ENCODE measurements at places on chromosomes 2 and 18. TPM values are rescaled to one million over a fixed set of nuclear protein-coding genes. Genes with fewer than 3 reads are reported as not detected.
A peak's percentile ranks its signal among the peaks of the same experiment; 100 is the strongest.

- DNase-seq: no peak
Measured at GRCh38 chr2:226903179-226903578, 67.3 kb downstream of the RHBDD1 start.

GRCh38 chr2:240208631-240209211, 68.3 kb upstream of the OTOS start:
- DNase-seq: no peak

- no peak for DNase-seq
Measured at GRCh38 chr2:73031725-73032701, 39.5 kb downstream of the SFXN5 start.

- DNase-seq: no peak
Measured at GRCh38 chr2:147348931-147349555, 495.8 kb upstream of the ACVR2A start.

- DNase-seq: peak; percentile 23
Measured at GRCh38 chr2:1282552-1282951, 130.7 kb upstream of the TPO start.

Gene MROH2A
- not detected for total RNA-seq

Gene GAREM2
- total RNA-seq: 2.4 TPM

DNA sequence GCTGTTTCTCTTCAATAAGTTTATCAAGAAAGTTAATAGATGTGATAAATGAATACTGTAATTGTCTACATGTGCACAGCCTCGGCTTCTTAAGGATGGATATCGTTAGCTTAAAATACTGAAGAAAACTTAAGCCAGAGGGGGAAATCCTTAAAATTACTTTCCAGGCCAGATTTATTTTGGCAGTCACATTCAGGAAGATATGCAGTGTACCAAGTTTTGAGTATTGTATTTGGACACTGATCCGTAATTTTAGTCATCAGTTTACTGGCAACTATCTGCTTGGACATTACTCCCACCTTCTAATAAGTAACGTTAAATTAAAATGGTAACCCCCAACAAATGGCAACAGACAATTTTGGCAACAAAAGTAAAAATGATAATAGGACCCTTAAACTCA, 770.0 kb upstream of the ZEB2 start:
- DNase-seq: no peak

Gene SLC23A3
- 3.8 TPM for total RNA-seq

DNA sequence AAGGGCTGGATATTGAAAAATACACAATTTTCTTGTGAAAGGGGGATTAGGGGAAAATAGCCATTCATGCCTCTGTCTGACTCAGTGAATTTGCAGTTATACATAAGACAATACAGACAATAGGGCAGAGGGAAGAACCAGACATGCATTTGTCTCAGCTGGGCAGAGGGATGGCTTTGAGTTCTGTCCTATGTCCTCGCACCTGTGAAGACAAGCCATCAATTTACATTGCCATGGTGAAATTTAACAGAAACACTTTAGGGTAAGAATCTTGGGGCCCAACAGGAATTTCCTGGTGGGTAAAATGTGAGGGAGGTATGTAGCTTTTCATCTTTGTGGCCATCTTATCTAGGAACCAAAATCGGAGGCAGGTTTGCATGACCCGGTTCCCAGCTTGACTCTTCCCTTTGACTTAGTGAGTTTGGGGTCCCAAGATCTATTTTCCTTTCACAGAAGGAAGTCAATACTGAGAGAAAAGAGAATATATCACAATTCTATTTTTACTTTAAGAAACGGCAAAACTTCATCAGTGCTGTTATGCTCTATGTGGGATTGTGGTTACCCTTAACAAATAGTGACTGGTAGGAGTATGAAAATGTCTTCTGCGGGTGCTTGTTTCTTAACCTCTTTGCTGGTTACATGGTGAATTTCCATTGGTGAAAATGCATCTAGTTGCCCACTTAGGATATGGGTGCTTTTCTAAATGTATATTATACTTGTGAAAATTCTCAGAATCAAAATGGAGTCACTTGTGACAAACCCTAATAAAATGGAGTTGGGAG, 221.8 kb downstream of the SPP2 start:
- no peak for DNase-seq

DNA sequence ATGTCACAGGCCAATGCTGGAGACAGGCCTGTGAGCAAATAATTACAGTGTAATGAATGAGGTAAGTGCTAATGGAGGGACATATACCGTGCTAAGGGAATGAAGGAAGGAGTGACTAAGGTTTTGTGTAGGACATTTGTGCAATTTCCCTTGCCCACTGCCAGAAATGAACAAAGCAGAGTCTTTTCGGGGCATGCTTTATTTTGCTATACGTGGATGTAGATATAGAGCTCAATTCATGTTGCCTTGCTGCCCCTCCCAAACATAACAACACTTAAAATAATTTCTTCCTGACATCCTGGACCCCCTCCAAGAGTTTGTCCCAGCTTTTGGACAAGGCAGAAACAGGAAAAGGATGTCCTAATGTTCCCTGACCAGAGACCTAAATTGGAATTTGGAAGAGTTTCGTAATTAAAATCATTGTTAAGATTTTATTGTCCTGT, 23.7 kb upstream of the CD28 start:
- no peak for DNase-seq

Gene SCN3A
- total RNA-seq: 1.3 TPM

DNA sequence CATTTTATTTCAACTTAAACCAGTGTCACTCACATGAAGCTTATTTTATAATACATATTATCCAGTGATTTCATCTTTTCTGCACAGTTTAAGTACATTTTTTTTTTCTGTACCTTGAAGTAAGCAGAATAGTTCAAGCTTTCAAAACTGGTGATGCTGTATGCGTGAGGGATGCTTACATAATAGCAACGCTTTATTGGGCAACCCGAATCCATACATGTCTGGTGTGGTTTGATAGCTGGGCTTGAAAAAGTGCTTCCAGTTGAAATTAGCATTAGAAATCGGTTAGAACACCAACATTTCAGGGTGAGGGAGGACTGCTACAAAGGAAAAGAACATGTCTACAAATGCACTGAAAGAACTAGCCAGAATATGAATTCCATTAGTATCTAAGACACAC, 117.4 kb downstream of the MBP start:
- no peak for DNase-seq

GRCh38 chr2:151422917-151423439, 13.3 kb downstream of the RIF1 start:
- no peak for DNase-seq

Gene DNER
- 1.9 TPM for total RNA-seq

- DNase-seq: no peak
Measured at GRCh38 chr2:36753706-36754221, 57.3 kb downstream of the VIT start.

Gene ZDBF2
- total RNA-seq: 6.1 TPM

DNA sequence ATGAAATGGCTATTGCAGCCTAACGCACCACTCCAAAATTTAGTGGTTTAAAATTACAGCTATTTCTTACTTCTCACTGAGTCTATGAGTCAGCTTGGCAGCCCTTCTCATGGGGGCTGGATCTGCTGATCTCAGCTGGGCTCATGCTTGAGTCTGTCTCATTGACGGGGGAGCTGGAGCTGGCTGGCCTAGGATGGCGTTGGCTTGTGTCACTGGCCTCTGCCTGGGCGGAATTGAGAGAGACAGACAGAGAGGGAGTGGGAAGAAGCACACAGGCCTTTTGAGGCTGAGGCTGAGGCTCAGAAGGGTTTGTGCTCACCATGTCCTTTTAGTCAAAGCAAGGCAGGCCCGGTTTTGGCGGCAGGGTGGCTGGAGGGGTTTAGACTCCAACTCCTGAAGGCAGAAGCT, 412.1 kb upstream of the MYT1L start:
- DNase-seq: peak; percentile 61

DNA sequence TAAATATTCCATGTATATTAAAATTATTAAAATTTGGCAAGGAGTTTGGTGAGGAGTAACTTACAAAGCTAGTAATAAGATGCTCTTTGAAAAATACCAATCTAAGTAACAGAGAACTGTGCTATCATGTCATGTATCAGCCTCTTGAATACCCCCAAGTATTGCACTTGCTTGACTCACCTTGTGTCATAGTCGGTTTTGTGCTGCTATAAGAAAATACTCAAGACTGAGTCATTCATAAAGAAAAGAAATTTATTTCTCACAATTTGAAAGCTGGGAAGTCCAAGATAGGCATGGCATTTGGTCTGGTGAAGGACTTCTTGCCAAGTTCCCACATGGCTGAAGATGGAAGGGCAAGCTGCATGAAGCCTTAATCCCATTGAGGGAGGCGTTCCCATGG, 179.2 kb downstream of the MEMO1 start:
- no peak for DNase-seq

GRCh38 chr18:63844254-63844653, 43.3 kb upstream of the SERPINB2 start:
- no peak for DNase-seq

Gene IL1B
- 38.1 TPM for total RNA-seq

Gene PDCD1
- total RNA-seq: 1.1 TPM

- DNase-seq: no peak
Measured at GRCh38 chr2:38244301-38244700, 132.8 kb downstream of the ATL2 start.

DNA sequence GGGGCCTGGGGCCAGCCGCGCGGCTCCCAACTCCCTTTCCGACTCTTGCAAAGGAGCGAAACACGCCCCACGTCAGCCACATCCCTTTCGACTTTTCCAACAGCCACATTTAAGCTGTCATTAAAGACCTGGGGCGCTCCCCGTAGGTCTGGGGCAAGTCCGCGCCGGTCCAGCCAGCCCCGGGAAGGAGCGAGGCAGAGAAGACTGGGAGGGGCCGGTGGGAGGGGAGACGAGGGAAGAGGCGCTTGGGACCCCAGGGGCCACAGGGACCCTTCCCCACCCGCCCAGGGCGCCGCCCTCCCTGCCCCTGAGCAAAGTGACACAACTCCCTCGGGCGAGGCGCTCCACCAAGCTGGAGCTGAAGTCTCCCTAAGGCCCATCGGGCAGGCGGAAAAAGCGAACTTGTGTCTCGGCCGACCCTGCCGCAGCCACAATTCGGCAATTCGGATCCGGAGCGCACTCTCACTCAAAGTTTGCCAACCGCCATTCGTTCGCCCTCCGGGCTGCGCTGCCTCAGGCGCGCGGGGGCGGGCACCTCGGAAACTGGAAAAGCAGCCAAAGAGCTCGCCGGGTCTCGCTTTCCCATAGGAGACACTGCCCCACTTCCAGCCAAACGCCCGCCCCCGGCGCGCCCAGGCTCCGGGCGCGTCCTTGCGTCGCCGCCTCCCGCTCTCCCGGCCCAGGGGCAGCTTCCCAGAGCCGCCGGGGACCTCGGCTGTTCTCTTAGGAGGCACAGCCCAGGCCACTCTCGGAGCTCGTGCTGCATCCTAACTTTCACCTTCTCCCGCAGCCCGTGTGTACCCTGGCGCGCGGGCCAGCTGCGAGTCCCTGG, 1.1 kb upstream of the KCTD1 start:
- DNase-seq: peak; percentile 51

Gene RESP18
- not detected for total RNA-seq

Gene NCKAP5
- total RNA-seq: 9.3 TPM

DNA sequence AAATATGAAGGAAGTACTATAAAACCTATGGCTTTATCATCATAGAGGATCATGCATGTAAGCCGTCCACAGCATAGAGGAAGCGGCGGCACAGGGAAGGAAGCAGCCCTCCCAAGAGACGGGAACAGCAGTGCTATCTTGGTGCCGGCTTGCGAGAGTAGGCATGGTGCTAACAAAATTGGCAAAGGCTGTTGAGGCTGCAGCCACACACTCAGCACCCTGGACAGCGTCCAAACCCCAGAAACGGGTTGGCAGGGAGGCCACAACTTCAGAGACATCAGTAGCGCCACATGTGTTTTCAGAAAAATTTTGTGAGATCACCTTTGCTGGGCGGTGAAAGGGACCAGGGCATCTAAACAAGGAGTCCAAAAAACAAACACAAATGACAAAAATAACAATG, 37.7 kb downstream of the NETO1 start:
- DNase-seq: no peak

- DNase-seq: no peak
Measured at GRCh38 chr2:146734042-146734820, 1110.6 kb upstream of the ACVR2A start.

DNA sequence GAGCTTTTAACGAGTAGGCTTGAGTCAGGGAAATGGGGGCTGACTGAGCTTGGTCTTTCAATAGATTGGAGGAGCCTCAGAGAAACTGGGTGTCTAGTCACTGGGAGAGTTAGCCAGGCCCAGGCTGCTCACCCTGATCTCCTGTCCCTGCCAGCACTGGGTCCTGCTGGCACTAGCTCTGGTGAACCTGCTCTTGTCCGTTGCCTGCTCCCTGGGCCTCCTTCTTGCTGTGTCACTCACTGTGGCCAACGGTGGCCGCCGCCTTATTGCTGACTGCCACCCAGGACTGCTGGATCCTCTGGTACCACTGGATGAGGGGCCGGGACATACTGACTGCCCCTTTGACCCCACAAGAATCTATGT, 720 bp downstream of the KRTCAP3 start:
- no peak for DNase-seq

GRCh38 chr2:188527141-188527540, 235.5 kb downstream of the GULP1 start:
- DNase-seq: peak; percentile 40

GRCh38 chr2:215624423-215624829, 188.6 kb upstream of the FN1 start:
- peak; percentile 60 for DNase-seq

DNA sequence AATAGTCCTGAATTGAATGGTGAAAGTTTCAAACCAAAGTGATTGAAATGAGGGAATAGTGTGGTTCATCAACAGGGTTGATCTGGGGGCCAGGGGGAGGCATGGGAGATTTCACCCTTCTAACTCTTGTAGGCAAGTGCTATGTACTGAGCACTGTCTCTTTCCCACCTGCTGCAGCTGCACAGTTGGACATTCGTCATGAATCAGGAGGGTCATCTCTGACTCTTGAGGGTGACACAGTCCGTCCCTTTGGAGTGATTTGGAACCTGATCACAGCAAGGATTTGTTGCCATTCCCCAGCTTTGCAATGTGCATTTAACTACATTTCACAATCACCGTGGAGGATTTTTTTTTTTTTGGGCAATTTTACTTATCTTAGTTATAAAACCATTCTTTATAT, 224.6 kb downstream of the PHLPP1 start:
- DNase-seq: no peak

GRCh38 chr2:39620067-39620466, 45.6 kb upstream of the TMEM178A start:
- peak; percentile 62 for DNase-seq

DNA sequence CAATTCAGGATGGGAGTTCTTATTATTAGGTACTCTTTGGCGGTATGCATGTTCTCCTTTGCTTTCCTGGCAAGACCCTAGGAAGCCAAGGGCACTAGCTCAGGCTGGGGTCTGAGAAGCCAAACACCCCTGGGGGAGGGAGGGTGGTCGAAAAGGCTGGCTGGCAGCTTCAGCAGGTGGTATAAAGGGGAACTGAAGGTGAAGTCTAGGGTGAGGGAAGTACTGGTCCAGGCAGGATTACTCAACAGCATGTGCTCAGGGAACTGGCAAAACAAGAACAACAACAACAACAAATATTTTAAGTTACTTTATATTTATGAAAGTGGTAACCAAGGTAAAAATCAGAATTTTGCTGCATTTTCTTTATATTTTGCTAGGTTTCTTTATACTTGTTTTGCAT, 40.7 kb upstream of the PCBP1 start:
- DNase-seq: no peak

Data from left lung (tissue), 14 donors.